ENCODE measurements at places on chromosomes 16 and 17.

GRCh38 chr17:20028443-20028842, 19.3 kb downstream of the SPECC1 start:
- DNase-seq: no peak

GRCh38 chr17:38915639-38915995, 9.8 kb upstream of the LASP1NB start:
- no peak for DNase-seq

DNA sequence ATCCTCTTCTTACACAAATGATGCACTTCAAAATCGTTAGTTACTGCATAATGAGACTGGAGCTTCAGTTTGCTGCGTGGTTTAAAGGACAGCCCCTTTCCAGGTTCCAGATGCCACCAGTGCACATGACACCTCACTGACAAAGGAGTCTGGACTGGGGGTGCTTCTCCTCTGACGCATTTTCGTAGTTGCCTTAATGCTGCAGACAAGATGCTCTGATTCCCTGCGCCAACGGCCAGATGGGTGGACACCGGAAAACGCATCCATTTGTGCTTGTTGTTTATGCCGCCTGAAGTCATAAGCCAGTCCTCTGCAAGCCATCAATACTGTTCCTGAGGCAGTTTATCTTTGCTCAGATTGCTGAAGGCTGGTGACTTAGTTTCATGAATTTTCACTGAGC, 16.0 kb downstream of the FBXO31 start:
- no peak for DNase-seq

- DNase-seq: no peak
Measured at GRCh38 chr17:39923836-39924690, 3.3 kb downstream of the ORMDL3 start.

- no peak for DNase-seq
Measured at GRCh38 chr16:71594000-71594646, 17.2 kb upstream of the TAT start.

- DNase-seq: no peak
Measured at GRCh38 chr17:6603744-6604325, 36.7 kb downstream of the KIAA0753 start.

GRCh38 chr16:48075398-48075797, 80.4 kb downstream of the ABCC12 start:
- no peak for DNase-seq

DNA sequence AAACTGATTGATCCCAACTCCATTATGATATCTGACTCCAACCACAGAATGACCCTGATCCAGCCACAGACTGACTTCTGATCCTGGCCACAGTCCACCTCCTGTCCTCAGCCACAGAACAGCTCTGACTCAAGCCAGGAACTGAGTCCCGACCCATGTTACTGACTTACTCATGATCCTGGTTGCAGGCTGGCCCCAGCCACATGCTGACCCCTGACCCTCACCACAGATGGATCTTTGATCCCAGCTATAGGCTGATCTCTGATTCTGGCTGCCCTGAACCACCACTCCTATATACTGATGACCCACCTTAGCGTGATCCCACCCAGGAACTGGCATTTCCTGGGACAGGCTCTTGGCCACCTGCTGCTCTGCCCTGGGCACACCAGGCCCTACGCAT, 32.2 kb upstream of the IL21R start:
- DNase-seq: no peak

DNA sequence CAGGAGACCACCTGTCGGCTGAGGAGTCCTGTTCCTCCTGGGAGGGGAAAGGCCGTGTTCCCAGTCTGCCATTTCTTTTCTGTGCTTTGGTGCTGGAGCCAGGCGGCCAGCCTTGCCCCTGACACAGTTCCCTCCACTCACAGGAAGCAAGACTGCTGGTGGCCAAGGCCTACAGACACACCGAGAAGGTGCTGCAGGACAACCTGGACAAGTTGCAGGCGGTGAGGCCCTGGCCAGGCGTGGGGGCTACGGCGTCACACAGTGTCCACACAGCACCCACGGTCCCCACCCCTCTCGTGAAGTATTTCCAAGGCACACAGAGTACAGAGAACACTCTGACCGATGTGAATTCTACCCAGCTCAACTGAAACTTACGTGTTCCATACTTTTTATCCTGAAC, 6.1 kb upstream of the RPL13 start:
- DNase-seq: no peak

DNA sequence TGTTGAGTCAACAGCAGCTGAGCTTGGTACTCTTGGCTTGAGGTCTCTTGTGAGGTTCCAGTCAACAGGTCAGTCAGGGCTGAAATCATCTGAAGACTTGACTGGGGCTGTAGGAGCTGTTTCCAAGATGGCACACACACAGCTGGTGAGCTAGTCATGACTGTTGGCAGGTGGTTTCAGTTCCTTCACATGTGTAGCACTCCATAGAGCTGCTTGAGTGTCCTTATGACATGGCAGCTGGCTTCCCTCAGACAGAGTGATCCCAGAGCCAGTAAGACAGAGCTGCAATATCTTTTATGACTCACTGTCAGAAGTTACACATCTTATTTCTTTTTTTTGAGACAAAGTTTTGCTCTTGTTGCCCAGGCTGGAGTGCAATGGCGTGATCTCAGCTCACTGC, 19.5 kb upstream of the GAS7 start:
- no peak for DNase-seq

DNA sequence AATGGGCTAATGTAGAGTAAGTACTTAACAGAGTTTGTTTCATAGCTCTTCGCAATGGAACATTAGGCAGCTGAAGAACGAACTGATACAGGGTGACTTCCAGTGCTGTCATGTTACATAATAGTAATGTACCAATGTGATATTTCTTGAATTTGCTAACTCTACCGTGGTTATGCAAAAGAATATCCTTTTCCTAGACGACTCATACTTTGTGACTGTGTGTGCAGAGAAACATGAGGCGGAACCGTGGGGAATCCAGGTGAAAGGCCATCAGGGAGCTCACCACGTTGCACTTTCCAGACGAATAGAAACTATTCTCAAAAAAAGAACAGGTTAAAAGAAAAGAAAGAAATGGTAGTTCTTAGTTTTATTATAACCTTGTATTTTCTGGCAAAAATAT, 13.2 kb downstream of the NOB1 start:
- no peak for DNase-seq

- no peak for DNase-seq
Measured at GRCh38 chr17:2051061-2051932, 3.6 kb upstream of the HIC1 start.

- no peak for DNase-seq
Measured at GRCh38 chr16:23781176-23781575, 26.4 kb downstream of the CHP2 start.

GRCh38 chr16:79535130-79535529, 65.4 kb downstream of the MAF start:
- DNase-seq: no peak

GRCh38 chr17:83137523-83137922, 58.1 kb downstream of the METRNL start:
- DNase-seq: no peak

Measured in stimulated activated CD4-positive, alpha-beta T cell treated with anti-CD3 and anti-CD28 coated beads, Interleukin-1b, Interleukin-23, amount 100 ng/mL, for 1 hour (primary cell).